GM13976 (cell line): ENCODE measurements at places on chromosomes 6 and 20.
A peak's percentile ranks its signal among the peaks of the same experiment; 100 is the strongest.

DNA sequence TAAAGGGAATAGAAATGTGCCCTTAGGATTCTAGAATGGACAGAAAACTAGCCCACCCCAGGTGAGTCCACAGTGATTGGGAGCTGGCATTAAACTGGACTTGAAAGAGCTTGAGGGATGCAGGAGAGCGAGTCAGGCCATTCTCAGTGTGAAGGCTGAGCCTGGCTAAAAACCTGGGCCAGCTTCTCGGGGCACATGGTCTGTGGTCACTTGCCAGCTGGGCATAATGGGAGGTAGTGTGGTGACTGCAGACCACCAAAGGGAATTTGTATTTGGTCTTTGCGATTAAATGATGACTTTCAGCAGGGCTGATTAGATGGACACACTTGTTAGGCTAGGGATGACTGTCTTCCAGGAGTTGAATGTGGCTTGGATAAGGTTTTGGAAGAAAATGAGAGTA is 71.3 kb downstream of the TULP4 start:
- DNase-seq = no peak

- no peak for DNase-seq
These were observed 316.0 kb downstream of the TFAP2C start for GRCh38 chr20:56945057-56945456.

GRCh38 chr6:73519926-73520687 is 725 bp downstream of the EEF1A1 start:
- DNase-seq = peak; percentile 55

DNA sequence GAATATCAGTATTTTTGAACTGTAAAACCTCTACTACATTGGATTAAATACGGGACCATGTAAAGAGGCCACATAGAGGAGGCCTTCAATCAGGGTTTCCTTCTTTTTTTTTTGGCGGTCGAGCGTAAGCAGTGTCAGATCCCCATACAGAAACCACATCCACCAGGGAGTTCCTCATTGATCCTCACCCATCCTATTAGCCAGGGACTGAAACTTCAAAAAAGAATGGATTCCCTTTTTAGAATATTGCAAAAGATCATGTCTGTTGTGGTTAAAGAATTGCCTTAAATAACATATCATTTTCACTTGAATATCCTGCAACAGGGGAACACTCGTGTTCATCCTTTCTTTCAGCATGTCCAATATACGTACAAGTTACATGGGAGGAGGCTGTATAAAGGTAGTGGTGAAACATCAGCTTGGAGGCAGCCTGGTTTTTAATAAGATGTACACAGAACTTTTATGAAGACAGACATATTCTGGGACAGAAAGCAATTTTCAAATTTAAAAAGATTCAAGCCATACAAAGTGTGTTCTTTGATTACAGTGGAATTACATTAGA is 96.1 kb downstream of the PPP1R14C start:
- DNase-seq = no peak

DNA sequence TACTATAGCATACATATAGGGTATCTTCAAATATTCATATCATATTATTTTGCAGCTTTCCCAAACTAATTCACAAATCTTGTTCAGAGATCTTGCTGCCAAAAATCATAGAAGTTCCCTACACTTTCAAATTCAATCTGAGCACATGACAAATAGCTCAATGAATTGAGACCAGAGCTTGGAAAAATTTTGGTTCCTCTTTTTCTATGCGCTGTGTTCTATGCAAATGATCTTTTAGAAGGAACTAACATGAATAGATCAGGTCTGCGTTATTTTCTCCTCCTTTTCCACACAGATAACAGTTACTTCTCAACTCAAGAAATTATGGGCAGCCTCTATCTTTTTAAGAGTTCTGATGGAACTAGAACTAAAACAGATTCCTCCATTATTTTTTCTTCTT is 316.3 kb downstream of the ARHGAP18 start:
- no peak for DNase-seq

GRCh38 chr6:125961117-125961516 is 4.5 kb downstream of the HINT3 start:
- DNase-seq = no peak

DNA sequence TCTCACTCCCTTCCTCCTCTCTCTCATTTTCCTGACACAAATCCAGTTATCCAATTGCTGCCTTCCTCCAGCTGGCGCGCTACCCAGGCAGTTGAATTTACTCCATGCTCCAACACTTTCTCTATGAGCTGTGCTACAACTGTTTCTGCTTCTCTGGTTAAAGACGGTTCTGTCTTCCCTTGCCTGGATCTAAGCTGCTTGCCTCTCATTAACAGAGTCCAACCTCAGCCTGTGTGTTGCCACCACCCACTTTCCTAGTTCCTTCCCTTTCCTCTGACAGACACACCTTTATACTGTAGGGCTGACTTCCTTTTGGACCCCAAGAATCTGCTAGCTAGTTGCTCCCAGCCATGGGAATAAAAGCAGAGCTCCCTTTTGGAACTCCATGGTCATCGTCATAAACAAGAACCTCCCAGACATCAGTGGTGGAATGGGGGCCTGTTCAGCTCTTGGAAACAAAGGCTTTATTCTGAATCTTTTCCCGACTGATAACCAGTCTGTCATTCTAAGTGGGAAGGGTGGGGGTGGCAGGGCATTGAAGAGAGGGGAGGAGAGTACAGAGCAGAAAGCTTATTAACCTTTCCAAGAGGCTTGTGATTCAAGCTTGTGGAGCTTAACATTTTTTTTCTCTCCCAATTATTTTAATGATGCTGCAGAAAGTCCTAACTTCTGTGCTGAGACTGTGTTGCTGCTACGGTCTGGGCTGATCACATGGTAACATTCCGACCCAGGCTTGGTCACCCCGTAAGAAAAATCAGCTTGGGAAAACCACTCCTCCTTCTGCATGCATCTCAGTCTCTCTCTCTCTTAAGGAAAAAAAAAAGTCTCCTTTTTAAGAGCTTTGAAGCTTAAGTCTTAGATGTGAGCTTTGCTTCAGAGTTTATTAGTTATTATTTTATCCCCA is 31.3 kb upstream of the BMP2 start:
- no peak for DNase-seq

DNA sequence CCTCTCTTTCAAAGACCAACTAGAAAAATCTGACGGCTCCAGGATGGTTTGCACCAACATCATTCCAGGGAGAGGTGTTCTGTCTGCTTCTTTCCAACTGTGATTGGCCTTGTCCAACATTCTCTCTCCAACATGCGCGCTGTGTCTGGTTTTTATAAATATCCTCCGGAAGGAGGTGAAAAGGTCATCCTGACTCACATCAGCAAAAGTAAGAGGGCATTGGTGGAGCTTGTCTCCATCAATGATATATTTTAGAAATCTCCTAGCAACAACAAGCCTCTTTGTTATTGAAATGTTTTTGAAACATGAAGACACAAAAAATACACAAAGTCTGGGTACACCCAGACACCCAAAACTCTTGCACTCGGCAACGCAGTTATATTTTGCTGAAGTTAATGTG is 475.3 kb upstream of the JARID2 start:
- DNase-seq = no peak

DNA sequence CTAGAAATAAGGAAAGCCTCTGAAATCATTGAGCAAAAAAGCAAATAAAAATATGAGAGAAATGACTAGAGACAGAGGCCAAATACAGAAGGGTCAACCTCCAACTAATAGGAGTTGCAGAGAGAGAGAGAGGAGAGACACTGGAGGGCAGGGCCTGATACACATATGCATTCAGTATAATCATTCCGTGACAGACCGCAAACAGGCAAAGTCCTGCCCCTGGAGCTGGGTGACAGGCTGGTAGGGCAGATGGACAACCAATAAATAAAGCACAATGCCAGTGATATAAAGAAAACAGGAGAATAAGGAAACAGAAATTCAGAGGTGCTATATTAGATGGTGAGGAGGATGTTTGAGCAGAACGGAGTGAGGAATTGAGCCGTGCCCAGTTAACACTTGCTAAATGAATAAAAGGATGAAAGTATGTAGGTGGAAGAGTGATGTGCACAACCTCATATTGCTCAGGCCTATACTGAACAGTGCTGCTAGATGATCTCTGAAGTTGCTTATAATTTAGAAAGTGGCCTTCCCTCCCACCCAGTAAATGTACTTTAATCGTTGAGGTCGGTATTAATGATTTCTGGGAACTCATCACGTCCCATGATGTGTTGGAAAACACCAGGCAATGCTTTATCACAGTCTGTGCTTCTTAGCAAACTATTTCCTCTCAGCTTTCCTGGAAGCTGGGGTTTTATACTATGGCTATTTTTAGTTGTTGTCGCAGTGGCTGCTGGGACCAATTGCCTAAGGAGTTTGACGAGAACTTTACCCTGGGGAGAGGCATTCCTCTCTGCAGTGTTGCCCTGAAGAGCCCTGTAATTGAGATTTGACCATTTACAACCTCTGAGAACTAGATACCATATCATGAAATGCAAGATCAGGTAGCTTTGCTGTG is 37.6 kb upstream of the CLIC5 start:
- no peak for DNase-seq

- DNase-seq = no peak
These were observed 130.6 kb downstream of the COL9A1 start for GRCh38 chr6:70172252-70172651.

- DNase-seq = no peak
These were observed 7.4 kb downstream of the OCSTAMP start for GRCh38 chr20:46543033-46543432.

GRCh38 chr6:885051-885590 is 192.2 kb upstream of the EXOC2 start:
- DNase-seq = no peak

GRCh38 chr6:9984607-9985006 is 430.3 kb downstream of the TFAP2A start:
- DNase-seq = no peak

DNA sequence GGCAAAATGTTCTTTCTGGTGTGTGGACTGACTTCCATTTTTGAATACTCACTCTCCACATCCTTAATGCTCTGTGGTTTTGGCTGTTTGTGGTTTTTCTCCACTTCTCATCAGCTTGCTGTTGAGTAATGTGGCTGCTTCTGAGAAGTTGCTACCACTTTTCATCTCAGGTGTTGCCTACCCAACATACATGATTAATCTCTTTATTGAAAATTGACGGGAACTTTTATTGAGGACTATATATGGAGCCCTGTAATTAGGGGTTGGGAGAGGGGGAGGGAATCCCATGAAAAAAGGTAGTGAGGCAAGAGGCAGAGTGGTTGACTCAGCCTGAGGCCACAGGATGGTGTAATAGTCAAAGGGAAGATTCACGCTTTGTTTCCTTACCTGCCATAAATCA is 17.6 kb downstream of the IL22RA2 start:
- DNase-seq = peak; percentile 34

GRCh38 chr20:2604506-2604835 is 48.0 kb upstream of the NOP56 start:
- DNase-seq = no peak
